ENCODE measurements at places on chromosomes 1 and 21. TPM values are rescaled to one million over a fixed set of nuclear protein-coding genes. Genes with fewer than 3 reads are reported as not detected.

Gene REN
- polyA plus RNA-seq = 0.05 TPM

Gene TNFRSF18
- not detected for polyA plus RNA-seq

Gene AIM2
- polyA plus RNA-seq = not detected

Gene LCE3E
- not detected for polyA plus RNA-seq

Gene CSDE1
- 150 TPM for polyA plus RNA-seq

Gene B4GALT2
- 57.0 TPM for polyA plus RNA-seq

Gene URB1
- 4.5 TPM for polyA plus RNA-seq

Gene SH2D1B
- not detected for polyA plus RNA-seq

Gene SYF2
- polyA plus RNA-seq = 13.9 TPM

Gene CD1D
- polyA plus RNA-seq = not detected

Measured in HepG2 (cell line).